ENCODE measurements at places on chromosomes 2 and 18.

GRCh38 chr2:85169581-85169980, 36.4 kb downstream of the TCF7L1 start:
- no peak for DNase-seq

DNA sequence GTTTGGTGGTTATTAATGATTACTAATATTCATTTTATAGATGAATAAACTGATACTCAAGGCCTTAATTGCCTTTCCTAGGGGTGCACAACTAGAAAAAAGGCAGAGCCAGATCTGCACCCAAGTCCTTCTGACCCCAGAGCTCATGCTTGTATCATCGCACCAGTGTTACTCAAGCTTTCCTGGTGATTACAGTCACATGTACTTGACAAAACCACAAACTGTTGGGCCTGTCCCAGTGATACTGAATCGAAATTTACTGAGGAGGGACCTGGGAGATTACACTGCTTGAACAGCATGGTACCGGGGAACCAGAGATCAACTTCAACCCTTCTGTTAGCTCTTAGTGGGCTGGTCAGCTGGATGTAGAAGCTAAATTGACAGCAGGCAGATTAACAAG, 33.7 kb downstream of the FASTKD2 start:
- peak; percentile 15 for DNase-seq

- peak; percentile 93 for DNase-seq
Measured at GRCh38 chr2:203683932-203684556, 22.4 kb upstream of the CD28 start.

- DNase-seq, result no peak
Measured at GRCh38 chr2:239303711-239304532, 96.9 kb downstream of the HDAC4 start.

- no peak for DNase-seq
Measured at GRCh38 chr2:128435576-128436478, 117.2 kb upstream of the HS6ST1 start.

DNA sequence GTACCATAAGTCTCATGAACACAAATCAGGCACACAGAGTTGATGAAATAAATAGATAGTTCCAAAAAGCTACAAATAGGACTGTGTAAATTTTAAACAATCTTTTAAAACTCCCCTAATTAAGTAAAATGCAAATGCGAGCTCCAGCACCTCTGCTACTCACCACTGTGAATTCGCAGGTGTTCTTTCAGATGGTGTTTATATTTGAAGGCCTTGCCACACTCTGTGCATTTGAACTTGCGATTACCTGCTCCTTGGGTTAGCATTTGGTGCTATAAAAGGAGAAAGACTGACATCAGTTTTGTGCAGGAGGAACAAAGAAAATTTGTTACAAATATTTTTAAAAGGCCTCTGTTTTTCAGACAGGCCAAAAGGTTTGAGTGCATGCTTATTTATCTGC, 118.9 kb downstream of the ZEB2 start:
- no peak for DNase-seq

DNA sequence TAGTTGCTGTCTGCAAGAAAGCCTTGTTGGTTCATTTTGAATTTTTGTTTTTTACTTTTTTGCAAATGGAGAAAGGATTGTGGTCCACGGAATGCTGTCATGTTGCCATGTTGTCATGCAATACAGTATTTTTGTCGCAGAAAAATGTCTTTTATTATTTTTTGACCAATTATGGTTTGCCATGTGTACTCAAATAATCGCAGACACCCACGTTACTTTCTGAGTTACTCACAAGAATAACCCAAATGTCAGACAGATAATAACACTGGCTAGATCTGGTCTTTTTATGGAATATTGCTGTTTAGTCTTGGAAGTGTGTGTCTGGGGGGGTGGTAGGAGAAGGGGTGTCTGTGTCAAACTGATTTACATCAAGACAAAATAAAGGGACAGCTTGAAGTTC, 188.9 kb downstream of the LTBP1 start:
- no peak for DNase-seq

- no peak for DNase-seq
Measured at GRCh38 chr2:216911008-216911407, 51.1 kb upstream of the TNP1 start.

- DNase-seq, result no peak
Measured at GRCh38 chr18:8217051-8217564, 392.1 kb upstream of the RAB12 start.

DNA sequence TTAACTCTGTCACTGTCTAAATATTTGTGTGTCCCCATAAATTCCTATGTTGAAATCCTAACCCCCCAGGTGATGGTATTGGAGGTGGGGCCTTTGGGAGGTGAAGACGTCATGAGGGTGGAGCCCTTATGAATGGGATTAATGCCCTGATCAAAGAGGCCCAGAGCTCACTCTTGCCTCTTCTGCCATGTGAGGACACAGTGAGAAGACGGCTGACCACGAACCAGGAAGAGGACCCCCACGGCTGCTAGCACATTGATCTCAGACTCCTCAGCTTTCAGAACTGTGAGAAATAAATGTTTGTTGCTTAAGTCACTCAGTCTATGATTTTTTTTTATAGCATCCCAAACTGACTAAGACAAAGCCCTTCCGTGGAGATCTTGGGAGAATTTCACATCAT, 71.2 kb downstream of the BCL2L11 start:
- DNase-seq, result no peak

DNA sequence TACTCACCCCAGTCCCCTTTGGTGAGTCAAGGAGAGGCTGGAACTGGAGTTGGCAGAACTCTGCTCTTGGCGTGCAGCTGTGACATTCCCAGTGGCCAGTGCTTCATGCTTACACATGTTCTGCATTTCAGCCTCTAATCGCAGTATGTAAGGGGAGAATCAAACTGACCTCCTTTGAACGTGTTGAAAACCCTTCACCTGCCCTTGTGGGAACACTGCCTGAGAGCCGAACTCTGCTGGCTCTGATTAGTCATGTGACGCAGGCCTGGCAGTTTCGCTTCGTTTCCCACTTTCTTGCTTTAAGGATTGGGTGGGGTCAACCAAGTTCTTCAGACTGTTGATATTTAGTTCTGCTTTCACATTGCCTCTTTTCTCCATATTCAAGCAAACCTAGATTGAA, 173.8 kb upstream of the BCL2L11 start:
- DNase-seq, result no peak

DNA sequence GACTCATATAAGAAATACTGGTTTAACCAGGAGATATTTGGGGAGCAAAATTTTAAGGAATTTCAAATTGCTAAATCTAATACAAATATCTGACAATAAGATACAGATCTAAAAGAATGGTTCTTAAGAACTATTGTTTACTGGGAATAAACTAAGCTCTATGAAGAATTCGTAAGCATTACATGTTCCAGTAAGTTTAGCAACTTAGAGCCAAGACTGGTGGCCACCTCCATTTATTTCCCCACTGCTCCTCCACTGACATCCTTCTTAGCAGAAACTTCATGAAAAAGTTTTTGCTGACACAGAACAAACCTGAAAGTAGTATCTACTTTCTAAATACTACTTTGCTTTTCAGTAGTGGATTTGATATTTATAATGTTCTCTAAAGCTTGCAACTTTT, 83.0 kb downstream of the ACSL3 start:
- DNase-seq, result no peak

- no peak for DNase-seq
Measured at GRCh38 chr2:196804381-196804780, 4.8 kb downstream of the C2orf66 start.

GRCh38 chr18:26963292-26963691, 97.8 kb upstream of the AQP4 start:
- DNase-seq, result no peak

DNA sequence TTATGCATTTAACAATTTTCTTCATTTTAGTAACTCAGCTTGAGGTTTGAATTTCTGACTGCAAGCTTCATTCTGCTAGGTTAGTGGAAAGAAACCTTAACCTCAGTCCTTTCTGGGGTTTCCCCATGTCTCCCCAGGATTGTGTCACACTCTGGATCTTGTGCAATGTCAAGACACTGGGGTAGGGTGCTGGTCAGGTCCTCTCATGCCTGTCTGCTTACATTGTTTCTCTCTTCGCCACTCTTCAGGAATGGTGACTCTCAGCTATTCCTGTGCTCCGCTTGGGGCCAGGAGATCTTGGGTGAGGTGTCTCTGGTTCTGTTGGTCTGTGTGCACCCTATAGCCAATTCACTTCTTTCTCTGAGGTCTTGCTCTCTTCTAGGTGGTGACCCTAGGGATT, 23.9 kb downstream of the CTLA4 start:
- DNase-seq, result no peak

GRCh38 chr2:43099797-43100196, 126.6 kb downstream of the ZFP36L2 start:
- no peak for DNase-seq

DNA sequence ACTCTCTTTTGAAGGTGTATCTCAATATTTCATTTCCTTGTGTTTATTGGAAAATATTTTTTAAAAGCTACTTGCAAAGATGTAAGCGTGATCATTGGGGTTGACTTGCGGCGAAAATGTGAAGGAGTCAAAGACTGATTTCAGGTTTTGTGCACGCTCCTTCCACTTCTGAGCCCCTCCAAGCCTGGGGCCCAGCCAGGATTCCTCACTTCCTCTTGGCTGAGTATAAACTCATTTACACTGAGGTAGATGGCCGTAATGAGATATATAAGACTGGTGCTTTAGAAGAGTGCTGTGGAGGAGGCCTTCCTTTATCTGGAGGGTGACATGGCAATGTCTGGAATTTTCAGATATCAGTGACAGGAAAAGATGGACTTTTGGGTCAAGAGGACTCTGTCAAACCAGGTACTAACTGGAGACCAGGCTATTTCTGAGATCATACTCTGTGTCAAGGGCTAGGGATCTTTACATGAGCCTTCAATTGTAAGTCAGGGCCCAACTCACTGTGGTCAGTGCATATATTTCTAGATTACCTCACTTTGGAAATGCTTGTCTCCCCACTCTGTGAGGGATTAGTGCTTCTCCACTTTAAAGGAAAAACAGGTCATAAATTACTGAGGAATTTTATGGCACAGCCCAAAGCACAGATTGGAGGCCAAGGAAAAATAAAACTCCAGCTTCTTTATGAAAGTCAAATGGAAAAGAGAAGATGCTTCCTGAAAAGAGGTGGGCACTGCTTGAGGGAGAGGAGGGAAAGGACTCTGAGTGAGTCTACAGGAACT, 22.8 kb downstream of the PRKCE start:
- no peak for DNase-seq

DNA sequence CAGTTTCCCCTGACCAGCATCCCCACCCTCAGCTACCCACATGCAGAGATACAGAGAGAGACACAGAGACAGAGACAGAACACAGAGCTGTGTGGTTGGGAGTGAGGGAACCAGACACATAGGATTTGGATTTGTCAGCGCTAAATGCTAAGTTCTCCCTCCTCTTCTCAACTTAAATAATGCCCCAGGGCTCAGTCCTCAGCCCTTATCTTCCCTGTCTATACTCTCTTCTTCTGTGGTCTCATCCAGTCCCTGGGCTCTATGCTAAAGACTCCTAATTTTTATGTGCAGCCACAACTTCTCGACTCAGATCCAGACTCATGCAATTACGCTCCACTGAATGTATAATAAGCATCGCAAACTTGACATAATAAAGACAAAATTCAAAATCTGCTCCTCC, 47.1 kb downstream of the COLEC12 start:
- DNase-seq, result no peak

- DNase-seq, result no peak
Measured at GRCh38 chr2:175187378-175187777, 5.9 kb upstream of the ATP5MC3 start.

DNA sequence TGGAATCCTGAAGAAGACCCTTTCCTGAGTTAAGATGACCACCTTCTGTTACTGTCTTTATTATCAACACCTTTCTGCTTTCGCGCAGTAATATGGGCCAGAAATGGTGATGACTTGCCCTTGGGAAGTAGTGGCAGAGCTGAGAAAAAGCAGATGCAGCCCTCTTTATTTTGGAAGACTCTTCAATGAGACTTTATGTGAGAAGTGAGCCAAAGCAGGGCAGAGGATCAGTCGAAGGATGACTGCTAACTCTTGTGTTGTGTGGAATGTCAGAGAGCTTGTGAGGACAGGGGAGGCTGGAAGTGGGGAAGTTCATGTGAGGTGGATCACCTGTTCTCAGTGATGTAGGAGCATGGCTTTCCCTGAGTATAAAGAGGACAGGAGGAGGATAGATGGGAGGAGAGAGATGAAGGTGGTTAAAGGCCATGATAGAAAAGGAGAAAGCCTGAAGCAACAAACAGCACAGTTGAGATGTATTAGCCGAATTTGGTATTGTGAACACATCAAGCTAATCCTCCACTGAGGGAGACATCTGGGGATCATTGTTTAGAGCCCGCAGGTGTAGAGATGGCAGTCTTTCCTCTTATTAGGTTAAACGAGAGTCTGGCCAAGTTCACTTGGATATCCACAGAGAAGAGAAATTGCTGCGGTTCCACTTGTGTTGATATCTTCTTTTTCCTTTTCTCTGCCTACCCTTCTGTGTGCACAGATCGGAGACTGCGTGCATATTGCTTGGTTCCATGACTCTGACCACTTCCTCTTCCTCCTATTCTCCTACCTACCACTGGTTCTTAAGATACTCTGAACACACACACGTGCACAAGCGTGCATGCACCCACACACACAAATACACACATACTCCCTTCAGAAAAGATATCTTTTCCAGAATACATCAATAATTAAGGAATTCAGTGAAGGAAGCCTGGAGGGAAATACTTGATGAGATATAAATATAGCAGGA, 67.4 kb downstream of the SLC9A2 start:
- DNase-seq, result no peak

DNA sequence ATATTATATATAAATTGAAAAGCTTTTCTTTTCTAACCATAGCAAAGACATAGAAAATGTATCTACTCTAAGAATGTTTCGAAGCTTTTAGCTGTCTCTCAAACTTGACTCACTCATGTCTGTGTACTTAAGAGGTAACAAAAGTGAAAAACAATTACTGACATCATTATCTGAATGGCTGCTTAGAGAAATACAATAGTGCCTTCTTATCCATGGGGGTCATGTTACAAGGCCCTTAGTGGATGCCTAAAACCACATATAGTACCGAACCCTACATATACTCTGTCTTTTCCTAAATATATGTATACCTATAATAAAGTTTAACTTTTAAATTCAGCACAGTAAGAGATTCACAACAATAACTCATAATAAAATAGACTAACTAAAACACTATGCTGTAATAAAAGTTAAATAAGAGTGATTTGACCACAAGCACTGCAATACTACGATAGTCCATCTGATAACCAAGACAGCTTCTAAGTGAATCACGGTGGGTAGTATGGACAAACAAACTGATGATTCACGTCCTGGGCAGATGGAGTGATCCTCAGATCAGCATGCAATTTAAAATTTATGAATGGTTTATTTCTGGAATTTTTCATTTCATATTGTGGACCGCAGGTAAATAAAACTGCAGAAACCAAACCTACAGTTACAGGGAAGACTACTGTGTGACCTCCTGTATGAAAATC, 246.2 kb downstream of the XIRP2 start:
- DNase-seq, result peak; percentile 88

DNA sequence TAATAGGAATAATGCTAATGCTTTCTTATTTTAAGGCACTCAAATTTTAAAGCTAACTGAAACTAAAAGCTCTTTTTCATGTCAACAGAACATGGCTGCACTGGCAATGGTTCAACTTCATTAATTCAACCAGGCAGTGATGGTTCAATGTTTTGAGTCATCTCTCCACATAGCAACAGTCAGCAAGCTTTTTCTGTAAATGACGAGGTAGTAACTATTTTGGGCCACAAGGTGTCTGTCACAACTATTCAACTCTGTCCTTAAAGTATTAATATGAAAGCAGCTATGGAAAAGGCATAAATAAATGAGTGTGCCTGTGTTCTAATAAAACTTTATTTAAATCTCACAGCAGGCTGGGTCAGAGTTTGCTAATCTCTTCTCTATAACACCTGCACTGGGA, 1425.6 kb upstream of the PIK3C3 start:
- peak; percentile 30 for DNase-seq
